ENCODE measurements at places on chromosomes 1 and 21.

- no peak for ATAC-seq
These were observed 51.1 kb downstream of the USP1 start for GRCh38 chr1:62487956-62488355.

DNA sequence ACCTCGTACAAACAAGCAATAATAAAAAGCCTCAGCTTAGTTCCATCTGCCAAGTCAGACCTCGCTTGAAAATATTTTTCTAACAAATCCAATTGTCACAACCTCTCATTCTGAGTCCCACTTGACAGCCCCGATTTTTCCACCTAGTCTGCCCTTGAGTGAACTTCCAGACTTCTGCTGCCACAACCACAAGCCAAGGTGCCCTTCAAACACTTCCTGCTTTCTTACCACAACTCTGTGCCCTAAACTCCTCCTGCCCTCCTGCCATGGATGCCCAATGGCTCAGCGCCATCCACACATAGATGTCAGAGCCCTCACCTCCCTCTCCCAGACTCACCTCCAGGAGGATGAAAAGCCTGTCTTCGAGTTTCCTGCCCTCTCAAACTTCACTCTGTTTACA lies 3.9 kb downstream of the TMPRSS2 start:
- no peak for ATAC-seq

- ATAC-seq = no peak
These were observed 6.8 kb downstream of the CPT2 start for GRCh38 chr1:53203466-53203865.

GRCh38 chr1:223553957-223554356 lies 111.5 kb downstream of the CAPN8 start:
- no peak for ATAC-seq

DNA sequence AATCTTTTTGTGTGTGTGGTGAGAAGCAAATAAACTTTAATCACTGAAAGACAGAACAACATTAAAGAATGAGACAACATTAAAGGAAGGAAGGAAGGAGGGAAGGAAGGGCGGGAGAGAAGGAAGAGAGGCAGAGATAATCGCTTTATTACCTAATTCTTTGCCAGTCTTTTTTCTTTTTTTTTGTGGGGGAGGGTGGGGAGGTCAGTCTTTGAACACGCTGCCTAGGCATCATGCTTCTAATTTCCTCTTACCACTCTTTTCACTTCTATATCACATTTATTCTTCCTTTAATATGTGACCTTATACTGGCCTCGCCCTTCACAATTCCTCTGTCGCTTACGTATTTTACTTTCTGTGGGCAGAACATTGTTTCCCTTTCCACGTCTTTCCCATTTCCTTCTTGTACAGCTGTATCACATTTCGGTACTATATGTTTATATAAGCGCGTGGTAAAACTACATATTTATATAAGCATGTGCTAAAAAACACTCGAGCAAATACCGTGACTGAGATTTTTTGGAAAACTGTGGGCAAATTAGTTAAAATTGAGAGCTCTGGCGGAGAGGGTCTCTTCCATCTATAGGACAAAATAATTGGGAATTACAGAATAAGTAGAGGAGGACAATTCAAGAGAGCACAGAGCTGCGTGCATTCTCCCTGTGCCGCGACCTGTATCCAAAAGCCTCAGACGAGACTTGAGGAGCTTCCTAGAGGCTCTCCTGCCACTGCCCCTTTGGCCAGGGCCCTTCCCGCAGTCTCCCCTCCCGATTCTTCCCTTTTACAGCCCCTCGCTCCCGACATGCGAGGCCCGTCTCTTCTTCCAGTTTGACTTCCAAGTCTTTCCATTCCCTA lies 823 bp upstream of the PRKAA2 start:
- peak; percentile 63 for ATAC-seq

GRCh38 chr1:212607913-212608391 lies 609 bp upstream of the ATF3 start:
- ATAC-seq = peak; percentile 17

GRCh38 chr1:76864383-76864782 lies 2.9 kb upstream of the ST6GALNAC5 start:
- ATAC-seq = no peak

DNA sequence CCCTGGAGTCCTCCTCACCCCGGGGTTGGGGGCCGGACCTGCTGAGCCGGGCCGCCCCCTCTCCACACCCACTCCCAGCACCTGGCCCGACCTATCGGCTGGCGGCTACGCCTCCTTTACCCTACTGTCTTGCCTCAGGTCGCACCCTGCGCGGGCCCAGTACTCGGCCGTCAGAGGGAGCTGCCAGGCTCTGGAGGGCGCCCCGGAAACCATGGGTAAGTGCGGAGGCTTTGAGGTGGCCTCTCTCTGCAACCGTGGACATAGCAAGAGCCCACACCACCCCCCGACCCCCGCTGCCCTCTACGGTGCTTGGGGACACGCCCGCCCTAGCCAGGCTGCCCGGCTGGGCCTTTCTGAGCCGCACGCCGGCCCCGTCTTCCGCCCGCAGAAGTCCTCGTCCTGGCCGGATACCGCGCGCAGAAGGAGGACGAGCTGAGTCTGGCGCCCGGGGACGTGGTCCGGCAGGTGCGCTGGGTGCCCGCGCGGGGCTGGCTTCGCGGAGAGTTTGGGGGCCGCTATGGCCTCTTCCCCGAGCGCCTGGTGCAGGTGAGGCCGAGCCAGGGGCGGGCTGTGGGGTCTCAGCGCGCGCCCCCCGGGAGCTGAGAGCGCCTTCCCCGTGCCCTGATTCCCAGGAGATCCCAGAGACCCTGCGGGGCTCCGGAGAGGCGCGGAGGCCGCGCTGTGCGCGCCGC lies at the start of gene SH3D21:
TSS of gene SH3D21 (plus strand) at position 159 of the 692 bp plus-strand sequence. CDS start at position 212, 53 bp downstream.
- peak; percentile 23 for ATAC-seq

DNA sequence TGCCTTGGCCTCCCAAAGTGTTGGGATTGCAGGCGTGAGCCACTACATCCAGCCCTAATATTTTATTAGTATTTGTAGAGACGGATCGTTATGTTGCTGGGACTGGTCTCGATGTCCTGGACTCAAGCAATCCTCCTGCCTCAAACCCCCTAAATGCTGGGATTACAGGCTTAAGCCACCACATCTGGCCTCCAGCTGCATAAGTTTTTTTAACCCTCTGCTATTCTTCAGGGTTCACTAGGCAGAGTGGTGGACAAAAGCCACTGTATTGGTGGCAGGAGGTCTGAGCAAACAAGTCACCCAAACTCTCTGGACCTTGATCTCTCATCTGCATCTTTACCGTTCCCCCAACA lies 10.1 kb upstream of the CLIC4 start:
- no peak for ATAC-seq

DNA sequence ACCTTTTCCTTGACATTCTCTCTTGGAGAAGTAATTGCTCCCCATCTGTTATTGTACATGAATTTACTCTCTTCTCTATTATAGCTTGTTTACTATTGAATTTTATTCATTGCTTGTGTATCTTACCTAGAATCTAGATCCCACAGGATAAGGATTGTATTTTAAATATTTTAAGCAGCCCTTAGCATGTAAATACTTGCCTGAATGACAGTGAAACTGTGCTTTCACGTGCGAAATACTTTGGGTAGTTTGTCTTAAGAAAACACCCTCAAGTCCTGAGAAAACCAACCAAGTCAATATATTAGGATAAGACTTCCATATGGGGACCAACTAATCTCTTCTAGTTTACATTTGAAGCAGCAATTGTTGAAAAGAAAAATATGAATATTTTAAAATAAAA lies 15.3 kb downstream of the ARPC5 start:
- ATAC-seq = no peak

DNA sequence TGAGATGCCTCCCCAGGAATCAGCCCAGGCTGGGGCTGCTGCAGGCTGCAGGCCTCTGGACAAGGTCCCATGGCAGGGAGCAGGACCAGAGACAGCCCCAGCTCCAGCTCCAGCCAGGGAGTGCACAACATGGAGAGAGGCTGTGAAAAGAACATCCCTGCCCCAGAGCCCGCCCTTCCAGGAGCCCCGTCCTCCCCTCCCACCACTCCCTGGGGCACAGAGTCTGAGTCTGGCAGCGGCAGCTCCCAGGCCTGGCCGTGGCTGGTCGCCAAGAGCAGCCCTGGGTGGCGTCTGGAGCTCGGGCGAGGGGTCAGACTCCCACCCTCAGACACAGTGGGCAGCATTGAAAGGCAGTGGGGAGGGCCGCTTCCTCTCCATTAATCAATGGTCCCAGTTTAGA lies 37.8 kb downstream of the MEGF6 start:
- ATAC-seq = peak; percentile 51

GRCh38 chr21:17427831-17428483 lies 84.9 kb upstream of the CXADR start:
- ATAC-seq = no peak

DNA sequence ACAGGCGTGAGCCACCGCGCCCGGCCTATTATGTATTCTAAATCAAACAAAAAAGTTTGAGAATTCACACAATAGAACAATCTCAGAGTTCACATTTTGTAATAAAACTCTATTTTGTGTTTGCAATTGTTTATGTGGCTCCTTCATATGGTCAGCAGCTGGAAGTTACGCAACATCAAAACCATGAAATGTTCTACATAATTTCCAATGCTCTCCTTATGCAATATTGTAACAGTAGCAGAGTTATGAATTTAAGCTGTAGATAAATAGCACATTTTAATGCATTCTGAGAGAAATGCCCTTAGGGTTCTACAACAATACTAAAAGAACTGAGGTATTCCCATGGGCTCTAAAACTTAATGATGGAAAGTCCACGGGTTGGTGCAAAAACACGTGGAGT lies 62.3 kb upstream of the COL11A1 start:
- ATAC-seq = no peak

GRCh38 chr1:86245566-86246190 lies 89.1 kb upstream of the COL24A1 start:
- no peak for ATAC-seq

GRCh38 chr1:156738407-156738806 lies 2.5 kb downstream of the MRPL24 start:
- no peak for ATAC-seq

DNA sequence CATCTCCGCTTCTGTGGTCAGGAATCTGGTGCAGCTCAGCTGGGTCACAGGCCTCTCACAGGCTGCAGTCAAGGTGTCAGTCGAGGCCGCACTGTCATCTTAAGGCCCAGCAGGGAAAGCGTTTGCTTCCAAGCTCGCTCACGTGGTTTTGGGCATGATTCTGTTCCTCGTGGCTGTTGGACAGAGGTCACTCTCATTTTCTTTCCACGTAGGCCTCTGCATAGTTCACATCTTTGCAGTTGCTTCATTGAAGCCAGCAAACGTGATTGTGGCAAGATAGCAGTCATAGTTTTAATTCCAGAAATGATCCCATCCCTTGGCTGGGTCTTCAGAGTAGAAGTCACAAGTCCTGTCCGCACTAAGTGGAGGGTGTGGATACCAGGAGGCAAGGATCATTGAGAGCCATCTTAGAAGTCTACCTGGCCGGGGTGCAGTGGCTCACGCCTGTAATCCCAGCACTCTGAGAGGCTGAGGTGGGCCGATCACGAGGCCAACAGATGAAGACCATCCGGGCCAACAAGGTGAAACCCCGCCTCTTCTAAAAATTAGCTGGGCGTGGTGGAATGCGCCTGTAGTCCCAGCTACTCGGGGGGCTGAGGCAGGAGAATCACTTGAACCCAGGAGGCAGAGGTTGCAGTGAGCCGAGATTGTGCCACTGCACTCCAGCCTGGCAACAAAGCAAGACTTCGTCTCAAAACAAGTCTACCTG lies 24.5 kb downstream of the NECAP2 start:
- ATAC-seq = no peak

- ATAC-seq = no peak
These were observed 103.5 kb upstream of the TMPRSS2 start for GRCh38 chr21:41611441-41611840.

DNA sequence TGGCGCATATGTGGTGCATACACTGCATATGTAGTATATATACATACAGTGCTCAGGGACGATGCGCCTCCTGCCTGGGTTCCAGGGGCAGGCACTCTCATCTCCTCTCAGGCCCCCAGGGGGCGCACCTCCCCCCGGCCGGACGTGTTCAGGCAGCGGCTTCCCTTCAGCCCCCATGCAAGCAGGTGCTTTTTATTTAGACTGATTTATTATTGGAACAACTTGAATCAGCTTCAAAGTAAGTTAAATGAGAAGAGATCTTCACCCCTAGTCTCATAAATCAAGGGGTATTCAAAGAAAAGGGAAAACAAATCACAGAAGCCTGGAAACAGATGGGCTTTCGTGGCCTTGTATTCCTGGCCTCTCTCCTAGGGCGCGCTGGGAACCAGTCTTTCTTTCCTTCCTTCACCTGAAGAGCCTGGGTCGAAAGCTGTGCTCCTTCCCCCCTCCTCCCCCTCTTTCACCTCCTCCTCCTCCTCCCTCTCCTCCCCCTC lies 64.6 kb downstream of the UBIAD1 start:
- ATAC-seq = peak; percentile 87
